Transverse colon (tissue), 4 donors: ENCODE measurements at places on chromosomes 2 and 18. TPM values are rescaled to one million over a fixed set of nuclear protein-coding genes. Genes with fewer than 3 reads are reported as not detected.
A peak's percentile ranks its signal among the peaks of the same experiment; 100 is the strongest.

DNA sequence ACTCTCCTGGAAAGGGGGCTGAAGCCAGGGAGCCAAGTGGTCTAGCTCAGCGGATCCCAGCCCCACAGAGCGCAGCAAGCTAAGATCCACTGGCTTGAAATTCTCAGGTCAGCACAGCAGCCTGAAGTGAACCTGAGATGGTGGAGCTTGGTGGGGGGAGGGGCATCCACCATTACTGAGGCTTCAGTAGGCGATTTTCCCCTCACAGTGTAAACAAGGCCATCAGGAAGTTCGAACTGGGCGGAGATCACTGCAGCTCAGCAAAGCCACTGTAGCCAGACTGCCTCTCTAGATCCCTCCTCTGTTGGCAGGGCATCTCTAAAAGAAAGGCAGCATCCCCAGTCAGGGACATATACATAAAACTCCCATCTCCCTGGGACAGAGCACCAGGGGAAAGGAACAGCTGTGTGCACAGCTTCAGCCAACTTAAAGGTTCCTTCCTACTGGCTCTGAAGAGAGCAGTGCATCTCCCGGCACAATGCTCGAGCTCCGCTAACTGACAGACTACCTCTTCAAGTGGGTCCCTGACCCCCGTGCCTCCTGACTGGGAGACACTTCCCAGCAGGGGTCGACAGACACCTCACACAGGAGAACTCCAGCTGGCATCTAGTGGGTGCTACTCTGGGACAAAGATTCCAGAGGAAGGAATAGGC is 282.3 kb upstream of the EPC2 start:
- no peak overlapping the region for H3K27ac ChIP-seq
- H3K27me3 ChIP-seq = no peaks in the 10 kb centered on the region
- H3K4me1 ChIP-seq = no peaks in the 10 kb centered on the region
- no peak overlapping the region for H3K4me3 ChIP-seq
- no peaks in the 10 kb centered on the region for H3K36me3 ChIP-seq

The GREB1 gene
- total RNA-seq = 2.5 TPM

- H3K27ac ChIP-seq = no peak overlapping the region
- H3K4me1 ChIP-seq = peaks cover 3% of the 10 kb centered on the region
- no peaks in the 10 kb centered on the region for H3K27me3 ChIP-seq
- no peak for DNase-seq
Observed at GRCh38 chr18:56890632-56891031, 239.5 kb downstream of the WDR7 start.

The ZNF892 gene
- 3.5 TPM for total RNA-seq

The ASB18 gene
- total RNA-seq = not detected

The CXCR1 gene
- total RNA-seq = not detected

DNA sequence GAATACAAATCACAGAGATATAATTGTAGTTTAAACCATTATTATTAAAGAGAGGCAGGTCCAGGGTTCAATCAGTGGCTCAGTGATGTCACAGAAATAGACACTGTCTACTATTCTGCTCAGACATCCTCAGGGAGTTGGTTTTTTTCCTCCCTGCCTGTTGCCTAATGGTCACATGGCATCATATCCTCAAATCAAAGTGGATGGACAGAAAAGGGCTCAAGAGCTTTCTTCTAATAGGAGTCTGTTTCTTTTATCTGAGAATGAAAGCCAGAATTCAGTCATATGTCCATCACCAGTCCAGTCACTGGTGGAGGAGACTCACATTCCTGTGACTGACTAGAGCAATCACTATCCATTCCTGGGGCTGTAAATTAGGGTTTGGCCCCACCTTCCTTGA is 27.9 kb upstream of the EPC2 start:
- H3K27me3 ChIP-seq = no peaks in the 10 kb centered on the region
- H3K4me3 ChIP-seq = no peak overlapping the region
- no peak overlapping the region for H3K27ac ChIP-seq
- H3K4me1 ChIP-seq = peaks cover 10% of the 10 kb centered on the region
- DNase-seq = no peak

- no peak overlapping the region for H3K4me3 ChIP-seq
- H3K27me3 ChIP-seq = no peaks in the 10 kb centered on the region
- no peaks in the 10 kb centered on the region for H3K36me3 ChIP-seq
- peak overlapping the region; percentile 89 for H3K27ac ChIP-seq
- H3K4me1 ChIP-seq = peaks cover 47% of the 10 kb centered on the region
Observed at GRCh38 chr2:96773922-96774321, 13.2 kb downstream of the CNNM4 start.

DNA sequence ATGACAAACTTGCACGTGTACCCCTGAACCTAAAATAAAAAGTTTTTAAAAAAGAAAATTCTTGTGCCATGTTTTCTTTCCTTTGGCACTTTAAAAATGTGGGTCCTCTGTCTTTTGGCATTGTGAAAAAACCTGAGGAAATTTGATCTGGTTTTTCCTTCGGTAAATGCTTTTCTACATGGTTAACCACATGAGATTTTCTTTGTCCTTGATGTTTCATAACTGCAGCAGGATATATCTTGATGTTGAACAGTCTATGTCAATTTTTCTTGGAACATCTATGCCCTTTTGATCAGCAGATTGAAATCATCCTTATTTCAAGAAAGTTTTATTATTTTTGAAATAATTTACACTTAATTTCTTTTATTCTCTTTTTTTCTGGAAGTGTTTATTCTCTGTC is 109.1 kb downstream of the TMEM17 start:
- no peak overlapping the region for H3K4me3 ChIP-seq
- H3K27ac ChIP-seq = no peak overlapping the region
- no peaks in the 10 kb centered on the region for H3K36me3 ChIP-seq

DNA sequence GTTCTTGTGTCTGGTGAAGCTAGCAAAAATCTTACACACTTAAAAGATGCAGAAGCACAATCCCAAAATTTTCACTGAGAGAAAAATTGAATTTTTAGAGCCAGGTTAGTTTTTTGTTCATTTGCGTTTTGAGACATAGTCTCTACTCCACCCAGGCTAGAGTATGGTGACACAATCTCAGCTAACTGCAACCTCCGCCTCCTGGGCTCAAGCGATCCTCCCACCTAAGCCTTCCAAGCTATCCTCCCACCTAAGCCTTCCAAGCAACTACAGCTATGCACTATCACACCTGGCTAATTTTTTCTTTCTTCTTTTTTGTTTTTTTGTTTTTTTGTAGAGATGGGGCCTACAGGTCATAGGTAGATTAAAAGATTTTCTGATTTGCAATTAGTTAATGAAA is 113.1 kb upstream of the RAB6C start:
- DNase-seq = no peak
- no peak overlapping the region for H3K4me3 ChIP-seq
- H3K36me3 ChIP-seq = no peaks in the 10 kb centered on the region
- H3K4me1 ChIP-seq = no peaks in the 10 kb centered on the region
- no peaks in the 10 kb centered on the region for H3K27me3 ChIP-seq
- no peak overlapping the region for H3K27ac ChIP-seq

The FSIP2 gene
- 56.4 TPM for total RNA-seq

- DNase-seq = peak; percentile 46
- H3K27ac ChIP-seq = no peak overlapping the region
- no peaks in the 10 kb centered on the region for H3K4me1 ChIP-seq
- no peak overlapping the region for H3K4me3 ChIP-seq
Observed at GRCh38 chr18:59988098-59988706, 88.4 kb downstream of the PMAIP1 start.

GRCh38 chr18:24585996-24586566 is 125.6 kb downstream of the HRH4 start:
- H3K36me3 ChIP-seq = no peaks in the 10 kb centered on the region
- no peak overlapping the region for H3K4me3 ChIP-seq
- no peaks in the 10 kb centered on the region for H3K4me1 ChIP-seq
- no peak overlapping the region for H3K27ac ChIP-seq

- H3K27me3 ChIP-seq = peaks cover 91% of the 10 kb centered on the region
- H3K27ac ChIP-seq = no peak overlapping the region
- no peaks in the 10 kb centered on the region for H3K36me3 ChIP-seq
Observed at GRCh38 chr2:240821429-240821778, 1.4 kb upstream of the KIF1A start.

The CD226 gene
- 0.96 TPM for total RNA-seq

The MROH2A gene
- total RNA-seq = not detected

DNA sequence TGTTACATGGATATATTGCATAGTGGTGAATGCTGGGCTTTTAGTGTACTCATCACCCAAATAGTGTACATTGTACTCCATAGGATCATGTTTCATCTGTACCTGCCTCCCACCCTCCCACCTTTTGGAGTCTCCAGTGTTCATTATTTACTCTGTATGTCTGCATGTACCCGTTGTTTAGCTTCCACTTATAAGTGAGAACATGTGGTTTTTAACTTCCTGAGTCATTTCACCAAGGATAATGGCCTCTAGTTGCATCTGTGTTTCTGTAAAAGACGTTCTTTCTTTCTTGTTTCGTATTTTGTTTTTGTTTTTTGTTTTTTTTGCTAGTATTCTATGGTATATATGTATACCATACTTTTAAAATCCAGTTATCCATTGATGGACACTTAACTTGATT is 107.5 kb downstream of the MSTN start:
- no peak overlapping the region for H3K27ac ChIP-seq
- H3K27me3 ChIP-seq = no peaks in the 10 kb centered on the region
- no peak for DNase-seq
- no peaks in the 10 kb centered on the region for H3K36me3 ChIP-seq

- H3K4me3 ChIP-seq = no peak overlapping the region
- peaks cover 55% of the 10 kb centered on the region for H3K36me3 ChIP-seq
- H3K27me3 ChIP-seq = no peaks in the 10 kb centered on the region
- peak overlapping the region; percentile 60 for H3K27ac ChIP-seq
Observed at GRCh38 chr2:28415010-28415409, 22.4 kb downstream of the FOSL2 start.

- peaks cover 16% of the 10 kb centered on the region for H3K4me1 ChIP-seq
- no peak for DNase-seq
- H3K27me3 ChIP-seq = no peaks in the 10 kb centered on the region
- H3K4me3 ChIP-seq = no peak overlapping the region
Observed at GRCh38 chr18:77057006-77057395, 75.6 kb downstream of the MBP start.

DNA sequence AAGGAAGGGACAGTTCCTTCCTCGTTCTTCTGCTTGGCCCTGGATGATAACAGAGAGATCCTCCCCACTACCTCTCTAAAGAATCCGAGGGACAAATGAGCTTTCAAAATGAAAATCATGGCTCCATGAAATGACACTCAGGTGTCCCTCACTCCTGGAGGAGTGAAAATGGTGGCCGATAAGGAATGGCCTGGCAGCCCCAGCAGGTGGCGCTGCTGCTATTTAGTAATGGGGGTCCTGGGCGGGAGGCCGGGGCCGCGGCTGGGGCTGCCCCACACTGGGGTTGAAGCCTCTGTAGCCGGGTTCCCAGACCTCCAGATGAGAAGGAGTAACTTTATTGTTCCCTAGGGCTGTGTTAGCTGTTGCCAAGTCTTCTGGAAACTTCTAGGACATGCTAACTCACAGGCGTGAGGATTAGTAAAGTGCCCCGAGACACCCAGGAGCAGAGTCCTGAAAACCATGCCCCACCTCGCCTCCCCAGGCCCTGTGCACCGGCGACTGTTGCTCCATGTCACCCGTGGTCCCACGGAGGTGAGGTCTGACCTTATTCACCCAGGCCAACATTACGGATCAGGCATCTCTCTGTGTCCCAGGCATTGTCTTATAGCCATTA is 138.0 kb downstream of the CTIF start:
- H3K4me1 ChIP-seq = no peaks in the 10 kb centered on the region
- no peak overlapping the region for H3K27ac ChIP-seq
- peak; percentile 70 for DNase-seq
- H3K4me3 ChIP-seq = no peak overlapping the region
- H3K27me3 ChIP-seq = no peaks in the 10 kb centered on the region

- peaks cover 5% of the 10 kb centered on the region for H3K27me3 ChIP-seq
- H3K4me3 ChIP-seq = peak within 1 kb of the TSS; percentile 56
- DNase-seq = peak; percentile 60
- no peaks in the 10 kb centered on the region for H3K36me3 ChIP-seq
- no peaks in the 10 kb centered on the region for H3K4me1 ChIP-seq
Observed at GRCh38 chr18:6729247-6730091, at the start of gene ARHGAP28. Gene ARHGAP28, plus strand, starts transcription at chr18:6729716. Its CDS starts 106 bp downstream, at chr18:6729822.

GRCh38 chr2:24360963-24361330 is 611 bp upstream of the ITSN2 start:
- H3K27ac ChIP-seq = peak overlapping the region; percentile 96
- DNase-seq = no peak
- H3K4me3 ChIP-seq = peak overlapping the region; percentile 85
- H3K4me1 ChIP-seq = no peaks in the 10 kb centered on the region

DNA sequence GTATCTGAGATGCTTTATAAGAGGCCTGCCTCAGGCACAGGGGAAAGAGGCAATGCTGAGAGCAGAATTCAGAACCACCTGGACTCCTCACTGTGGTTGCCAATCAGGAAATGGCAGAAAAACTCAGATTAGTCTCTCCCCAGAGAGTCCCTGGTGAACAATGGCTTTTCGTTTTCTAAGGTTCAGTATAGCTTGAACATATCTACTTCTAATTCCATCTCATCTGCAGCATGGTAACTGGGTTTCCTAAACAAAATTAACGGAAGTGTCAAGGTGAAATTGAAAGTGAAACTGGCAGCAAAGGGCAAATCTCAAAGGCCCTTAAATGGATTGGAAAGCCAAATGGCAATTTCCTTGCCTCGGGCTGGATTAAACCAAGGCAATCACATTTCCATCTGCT is 480.2 kb upstream of the ACVR2A start:
- no peaks in the 10 kb centered on the region for H3K4me1 ChIP-seq
- H3K27me3 ChIP-seq = no peaks in the 10 kb centered on the region
- DNase-seq = no peak
- H3K36me3 ChIP-seq = no peaks in the 10 kb centered on the region

The CHRNA1 gene
- 2.6 TPM for total RNA-seq

The AKAIN1 gene
- not detected for total RNA-seq

The MOCOS gene
- total RNA-seq = 5.4 TPM

- DNase-seq = no peak
- no peak overlapping the region for H3K27ac ChIP-seq
- no peaks in the 10 kb centered on the region for H3K27me3 ChIP-seq
- no peak overlapping the region for H3K4me3 ChIP-seq
Observed at GRCh38 chr2:197890168-197890567, 85.8 kb downstream of the PLCL1 start.

DNA sequence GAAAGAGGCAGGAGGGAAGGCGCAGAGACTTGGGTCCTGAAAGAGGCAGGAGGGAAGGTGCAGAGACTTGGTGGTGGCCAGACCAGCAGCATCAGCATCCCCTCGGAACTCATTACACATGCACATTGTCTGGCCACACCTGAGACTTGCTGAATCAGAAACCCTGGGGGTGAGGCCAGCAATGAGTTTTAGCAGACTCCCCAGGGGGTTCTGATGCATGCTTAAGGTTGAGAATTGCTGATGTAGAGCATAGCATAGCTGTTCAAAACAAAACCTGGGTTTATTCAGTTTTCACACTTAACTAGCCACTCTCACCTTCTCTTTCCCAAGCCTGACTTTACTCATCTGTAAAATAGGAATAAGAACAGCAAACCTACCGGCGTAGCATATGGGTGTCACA is 122.9 kb downstream of the MRO start:
- H3K27me3 ChIP-seq = no peaks in the 10 kb centered on the region
- no peak overlapping the region for H3K4me3 ChIP-seq
- no peak overlapping the region for H3K27ac ChIP-seq
- no peaks in the 10 kb centered on the region for H3K36me3 ChIP-seq
- H3K4me1 ChIP-seq = no peaks in the 10 kb centered on the region
- no peak for DNase-seq
